Activated B cell treated with CpG ODN at 0.5 μM for 24 hours (primary cell): ENCODE measurements at places on chromosomes 16 and 17. TPM values are rescaled to one million over a fixed set of nuclear protein-coding genes. Genes with fewer than 3 reads are reported as not detected.

The SLC9A5 gene
- 1.9 and 2.5 TPM in 2 replicates for total RNA-seq

The MPP3 gene
- not detected in 2 replicates for total RNA-seq

The SMTNL2 gene
- not detected in 2 replicates for total RNA-seq

The TPSG1 gene
- not detected in 2 replicates for total RNA-seq

The TBC1D3H gene
- total RNA-seq: not detected in 2 replicates

The IRX5 gene
- total RNA-seq: 0.07 TPM in 1 of 2 replicates, not detected in the other

The EXOC3L1 gene
- total RNA-seq: not detected in 2 replicates

The NPIPB6 gene
- total RNA-seq: 2.1 and 6.8 TPM in 2 replicates

The TBC1D3D gene
- 0.39 TPM in 1 of 2 replicates, not detected in the other for total RNA-seq

The MYH1 gene
- not detected in 2 replicates for total RNA-seq

The DHRS7C gene
- total RNA-seq: not detected in 2 replicates

The BRIP1 gene
- total RNA-seq: 2.0 and 2.5 TPM in 2 replicates

The SPATA22 gene
- total RNA-seq: not detected in 2 replicates

The TMEM100 gene
- total RNA-seq: not detected in 2 replicates

The ABCA5 gene
- 24.2 and 30.3 TPM in 2 replicates for total RNA-seq

The OR1A1 gene
- total RNA-seq: not detected in 2 replicates
